ENCODE measurements at places on chromosomes 4 and X.
A peak's percentile ranks its signal among the peaks of the same experiment; 100 is the strongest.

DNA sequence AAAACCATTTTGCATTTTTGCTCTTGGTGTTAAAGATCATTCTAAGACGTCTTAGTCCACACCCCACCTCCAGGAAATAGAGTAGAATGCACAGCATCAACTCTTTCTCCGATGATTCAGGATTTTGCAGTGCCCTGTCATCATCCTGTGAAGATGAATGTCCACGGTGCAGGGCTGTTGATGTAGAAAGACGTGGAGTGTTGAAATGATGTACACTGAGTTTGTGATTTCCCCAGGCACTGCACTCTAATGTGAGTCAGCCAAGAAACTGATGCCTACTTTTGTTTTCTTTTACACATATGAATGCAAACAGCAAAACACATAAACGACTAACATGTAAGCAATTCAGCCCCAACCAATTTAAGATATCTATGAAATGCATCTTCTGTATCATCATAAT, 10.5 kb downstream of the LGI2 start:
- no peak for DNase-seq

- no peak for DNase-seq
Measured at GRCh38 chr4:152352215-152352614, 183.7 kb downstream of the FBXW7 start.

- DNase-seq, result no peak
Measured at GRCh38 chr4:4496592-4497372, 45.1 kb downstream of the STX18 start.

- DNase-seq, result peak; percentile 70
Measured at GRCh38 chrX:56564164-56564885, 898 bp downstream of the UBQLN2 start.

GRCh38 chrX:154317391-154317995, 21.9 kb downstream of the TKTL1 start:
- no peak for DNase-seq

- DNase-seq, result no peak
Measured at GRCh38 chrX:50768801-50769200, 45.2 kb downstream of the SHROOM4 start.

DNA sequence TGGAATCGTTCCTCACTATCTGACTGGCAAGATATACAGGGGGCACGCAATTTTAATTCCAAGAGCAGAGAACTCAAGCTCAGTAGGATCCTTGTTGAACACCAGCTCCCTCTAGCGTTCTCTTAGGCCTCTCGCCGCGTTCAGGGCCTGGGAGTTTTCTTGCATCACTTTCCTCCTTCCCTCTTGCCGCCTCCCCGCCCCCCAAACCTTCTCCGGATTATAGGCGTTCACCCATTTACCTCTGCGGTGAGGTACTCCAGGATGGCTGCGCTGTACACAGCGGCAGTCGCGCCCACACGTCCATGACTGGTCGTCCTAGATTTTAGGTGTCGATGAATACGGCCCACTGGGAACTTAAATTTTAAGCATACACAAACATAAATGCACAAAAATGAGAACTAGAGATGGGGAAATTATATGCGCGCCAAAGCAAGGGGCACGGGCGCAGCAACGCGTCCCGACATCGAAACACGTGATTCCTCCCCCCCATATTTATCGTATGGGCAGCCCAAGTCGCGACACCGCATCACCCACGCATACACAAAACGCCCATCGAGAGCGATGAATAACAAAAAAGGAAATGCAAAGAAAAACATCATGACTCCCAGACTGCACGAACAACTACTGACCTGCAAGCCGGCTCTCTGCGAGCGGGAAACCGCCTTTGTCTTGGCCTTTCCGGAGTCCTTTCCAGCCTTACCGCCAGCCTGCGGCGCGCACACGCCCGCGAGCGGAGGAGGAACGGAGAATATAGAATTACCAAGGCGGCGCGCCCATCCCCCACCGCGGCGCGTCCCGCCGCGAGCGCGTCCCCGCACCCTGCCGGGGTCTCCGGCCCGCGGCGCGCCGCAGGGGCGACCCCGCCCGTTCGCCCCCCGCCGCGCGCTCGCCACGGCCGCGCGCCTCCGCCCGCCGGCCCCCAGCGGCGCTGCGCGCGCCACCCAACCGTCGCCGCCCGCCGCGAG, 759 bp downstream of the H2AZ1 start:
- peak; percentile 90 for DNase-seq

- DNase-seq, result no peak
Measured at GRCh38 chrX:21503593-21503992, 129.4 kb downstream of the CNKSR2 start.

DNA sequence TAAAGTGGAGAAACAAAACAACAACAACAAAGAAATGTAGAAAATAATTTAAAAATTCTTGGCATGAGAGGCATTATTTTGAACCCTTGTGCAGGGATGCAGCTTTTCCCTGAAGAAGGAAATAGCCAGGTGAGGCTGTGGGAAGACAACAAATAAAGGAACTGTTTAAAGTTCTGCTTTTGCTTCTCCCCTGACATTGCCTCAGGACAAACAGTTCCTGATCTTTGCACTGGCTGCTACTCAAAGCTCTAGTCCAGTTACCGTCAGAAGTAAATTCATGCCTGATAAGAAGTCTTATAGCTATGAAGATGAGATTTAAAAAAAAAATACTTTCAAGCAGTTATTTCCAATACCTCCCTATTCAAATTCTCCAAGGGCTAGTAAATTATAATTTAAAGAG, 233.8 kb downstream of the IL15 start:
- DNase-seq, result no peak

GRCh38 chrX:82224961-82225360, 1023.1 kb downstream of the SH3BGRL start:
- DNase-seq, result no peak

- DNase-seq, result peak; percentile 10
Measured at GRCh38 chrX:580030-580429, 50.6 kb upstream of the SHOX start.

- DNase-seq, result no peak
Measured at GRCh38 chr4:79514621-79515329, 106.7 kb upstream of the GK2 start.

GRCh38 chr4:3736806-3737205, 29.4 kb upstream of the ADRA2C start:
- DNase-seq, result no peak

GRCh38 chr4:165877286-165877685, 4.2 kb downstream of the TLL1 start:
- no peak for DNase-seq

GRCh38 chr4:153645183-153645582, 38.9 kb upstream of the TLR2 start:
- no peak for DNase-seq

GRCh38 chr4:151808120-151808529, 47.3 kb upstream of the GATB start:
- DNase-seq, result no peak

GRCh38 chr4:2823671-2824328, 19.8 kb upstream of the ADD1 start:
- DNase-seq, result no peak

DNA sequence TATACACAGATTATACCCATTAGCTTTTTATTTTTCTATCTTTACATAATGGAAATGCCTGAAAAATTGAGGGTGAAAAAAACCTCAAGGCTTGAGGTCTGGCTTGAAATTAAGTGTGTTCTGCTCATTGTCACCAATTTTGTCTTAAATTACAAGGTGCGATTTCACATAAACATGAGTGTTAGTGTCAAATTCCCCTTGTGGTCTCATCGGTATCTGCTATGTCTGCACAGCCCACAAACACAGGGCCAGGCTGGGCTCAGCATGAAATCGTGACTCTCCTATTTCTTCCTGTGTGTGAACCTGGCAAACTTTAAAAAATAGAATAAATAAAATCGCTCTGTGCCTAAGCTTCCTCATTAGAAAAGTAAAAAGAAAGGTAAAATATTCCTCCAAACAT, 109.1 kb downstream of the CRLF2 start:
- no peak for DNase-seq

DNA sequence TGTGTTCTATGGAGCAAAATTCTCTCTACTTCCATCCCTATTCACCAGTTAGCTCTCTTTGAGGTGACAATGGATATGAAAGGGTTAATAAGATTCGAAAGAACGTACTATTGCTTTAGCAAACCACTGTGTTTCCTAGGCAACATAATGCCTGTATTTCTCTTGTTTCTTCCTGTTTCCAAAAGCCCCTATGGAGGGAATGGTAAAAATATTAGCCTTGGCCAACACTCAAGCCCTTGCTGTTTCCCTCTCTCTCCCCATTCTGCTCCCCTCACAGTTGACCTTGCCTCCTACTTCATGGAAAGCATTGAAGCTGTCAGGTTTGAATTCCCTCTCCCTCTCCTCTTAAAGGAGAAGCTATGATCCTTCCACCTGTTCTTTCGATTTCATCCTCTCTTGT, 9.6 kb upstream of the PGRMC1 start:
- DNase-seq, result no peak

DNA sequence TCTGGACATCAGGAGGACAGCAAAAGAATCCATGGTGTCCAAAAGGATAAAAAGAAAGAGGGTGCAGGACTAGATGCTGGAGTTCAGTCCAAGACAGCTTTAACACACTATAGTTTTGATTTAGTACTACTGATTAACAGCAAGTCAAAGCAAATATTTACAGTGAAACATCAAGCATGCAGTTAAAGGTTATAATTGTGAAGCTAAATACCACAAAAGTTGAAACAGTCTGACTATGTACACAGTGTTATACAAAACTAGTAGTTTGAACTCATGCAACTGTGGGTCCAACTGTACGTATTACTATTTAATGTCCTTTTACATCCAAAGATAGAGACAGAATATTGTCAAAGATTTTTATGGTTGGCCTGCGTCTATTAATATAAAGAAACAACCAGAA, 57.6 kb downstream of the CHIC2 start:
- DNase-seq, result no peak

DNA sequence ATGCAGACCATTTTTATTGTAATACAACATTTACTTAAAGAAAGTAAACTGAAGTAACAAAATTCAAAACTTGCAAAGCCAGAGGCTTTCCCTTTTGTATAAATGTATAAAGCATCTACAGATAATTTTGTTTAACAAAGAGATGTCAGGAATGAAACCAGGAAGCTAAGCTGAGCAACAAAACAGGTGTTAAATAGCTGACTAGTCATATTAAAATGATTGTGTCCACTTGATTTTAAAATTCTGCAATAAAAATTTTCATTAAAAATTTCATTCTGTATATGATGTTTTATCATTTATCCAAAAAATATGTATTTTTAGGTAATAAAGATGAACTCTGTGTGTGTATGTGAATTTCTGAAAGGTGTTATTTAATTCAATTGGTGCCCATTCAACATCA, 72.0 kb upstream of the TRAM1L1 start:
- no peak for DNase-seq

Measured in activated CD8-positive, alpha-beta memory T cell treated with anti-CD3 and anti-CD28 coated beads, Interleukin-2, amount 50 U/mL, for 48 hours (primary cell).